T-cell (primary cell): ENCODE measurements at places on chromosomes 4 and X.

DNA sequence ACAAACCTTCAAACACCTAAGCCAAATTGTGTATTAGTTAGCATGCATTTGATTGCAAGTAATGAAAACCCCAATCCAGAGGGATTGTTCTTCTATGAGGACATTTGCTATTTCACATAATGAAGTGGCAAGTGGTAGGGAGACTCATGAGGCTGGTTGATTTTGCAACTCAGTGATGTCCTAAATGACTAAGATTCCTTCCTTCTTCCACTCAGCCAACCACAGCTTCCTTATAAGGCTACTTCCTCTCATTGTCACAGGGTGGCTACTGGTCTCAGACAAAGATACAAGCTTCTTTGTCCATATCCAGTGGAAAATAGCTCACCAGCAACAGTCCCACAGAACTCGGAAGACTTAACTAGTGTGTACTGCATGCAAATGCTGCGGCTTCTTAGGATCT is 5.3 kb upstream of the OTC start:
- DNase-seq, result no peak

DNA sequence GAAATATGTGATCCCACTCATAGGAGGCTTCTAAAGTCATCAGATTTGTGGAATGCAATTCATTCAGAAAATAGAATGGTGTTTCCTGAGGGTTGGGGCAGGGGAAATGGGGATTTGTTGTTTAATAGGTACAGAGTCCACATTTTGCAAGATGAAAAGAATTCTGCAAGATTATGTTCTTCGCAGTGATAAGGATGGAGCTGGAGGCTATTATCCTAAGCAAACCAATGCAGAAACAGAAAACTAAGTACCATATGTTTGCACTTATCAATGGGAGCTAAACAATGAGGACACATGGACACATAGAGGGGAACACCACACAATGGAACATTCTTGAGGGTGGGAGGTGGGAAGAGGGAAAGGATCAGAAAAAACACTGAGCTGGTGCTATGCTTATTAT is 144.3 kb upstream of the NLGN4X start:
- no peak for DNase-seq

DNA sequence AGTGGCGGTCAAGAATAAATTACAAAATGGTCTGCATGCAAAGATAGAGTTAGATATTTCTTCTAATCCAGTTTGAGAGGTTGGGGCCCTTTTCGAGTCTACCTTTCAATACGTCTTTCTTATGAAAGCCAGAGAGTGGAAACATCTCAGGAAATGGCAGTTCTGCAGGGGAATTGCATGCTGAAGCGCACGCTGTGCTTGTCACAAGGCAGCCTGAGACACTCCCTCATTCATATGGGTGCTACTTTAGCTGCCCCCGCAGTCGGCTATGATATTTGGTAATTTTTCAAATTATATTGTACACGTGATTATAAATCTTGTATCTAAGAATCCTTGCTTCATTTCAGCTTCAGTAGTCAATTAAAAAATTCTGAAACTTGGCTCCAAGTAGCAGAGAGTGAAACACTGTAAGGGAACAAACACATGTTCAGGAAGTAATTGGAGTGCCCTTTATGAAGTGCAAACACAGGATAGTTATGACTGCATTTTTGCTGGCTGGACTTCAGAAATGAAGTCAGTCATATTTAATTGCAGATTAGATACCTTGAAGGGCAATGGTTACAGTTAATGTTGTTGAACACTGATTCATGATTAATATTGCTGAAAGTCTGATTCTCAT is 145.5 kb upstream of the NAP1L5 start:
- DNase-seq, result no peak

DNA sequence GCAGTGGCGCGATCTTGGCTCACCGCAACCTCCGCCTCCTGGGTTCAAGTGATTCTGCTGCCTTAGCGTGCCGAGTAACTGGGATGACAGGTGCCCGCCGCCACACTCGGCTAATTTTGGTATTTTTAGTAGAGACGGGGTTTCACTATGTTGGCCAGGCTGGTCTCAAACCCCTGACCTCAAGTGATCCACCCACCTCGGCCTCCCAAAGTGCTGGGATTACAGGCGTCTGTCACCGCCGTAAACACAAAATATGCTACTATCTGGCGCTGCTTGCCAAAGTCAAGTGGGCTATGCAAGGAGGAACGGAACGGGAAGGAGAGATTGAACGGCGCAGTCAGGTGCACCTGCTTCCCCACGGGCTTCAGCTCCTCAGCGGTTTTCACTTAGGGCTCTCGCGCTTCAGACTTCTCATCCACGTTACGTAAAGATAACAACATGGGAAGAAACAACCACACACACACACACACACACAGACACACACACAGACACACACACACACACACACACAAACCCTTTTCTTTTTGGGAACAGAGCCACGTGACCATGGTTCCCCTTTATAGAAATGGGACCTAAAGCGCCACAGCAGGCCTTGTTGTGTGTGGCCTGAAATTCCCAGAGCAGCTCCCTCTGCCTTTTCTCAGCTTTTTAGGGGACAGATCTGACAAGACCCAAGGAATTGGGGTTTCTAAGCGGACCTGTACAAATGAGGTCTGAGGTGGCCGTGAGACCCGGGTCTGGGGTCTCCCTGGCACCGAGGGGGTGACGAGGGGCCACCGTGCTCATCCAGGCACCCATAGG is 1.5 kb downstream of the P2RY8 start:
- DNase-seq, result no peak

DNA sequence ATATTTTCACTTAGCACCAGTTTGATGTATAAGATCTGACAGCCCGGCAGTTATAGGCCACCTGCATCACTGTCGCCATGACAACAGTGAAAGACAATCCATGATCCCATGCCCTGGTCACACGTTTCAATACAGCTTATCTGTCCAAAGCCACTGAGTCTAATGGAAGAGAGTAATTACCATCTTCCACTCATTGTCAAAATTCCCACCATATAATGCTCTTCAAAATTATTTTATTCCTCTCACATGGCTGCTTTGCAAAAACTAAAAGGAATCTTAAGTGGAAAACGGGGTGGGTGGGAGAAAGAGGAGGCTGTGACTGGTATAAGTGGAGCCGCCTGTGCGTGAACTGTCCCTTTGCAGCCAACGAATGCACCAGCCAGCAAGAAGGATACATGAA is 44.2 kb downstream of the MAML3 start:
- DNase-seq, result no peak

- DNase-seq, result no peak
Observed at GRCh38 chrX:41796577-41796976, 72.6 kb downstream of the GPR82 start.

DNA sequence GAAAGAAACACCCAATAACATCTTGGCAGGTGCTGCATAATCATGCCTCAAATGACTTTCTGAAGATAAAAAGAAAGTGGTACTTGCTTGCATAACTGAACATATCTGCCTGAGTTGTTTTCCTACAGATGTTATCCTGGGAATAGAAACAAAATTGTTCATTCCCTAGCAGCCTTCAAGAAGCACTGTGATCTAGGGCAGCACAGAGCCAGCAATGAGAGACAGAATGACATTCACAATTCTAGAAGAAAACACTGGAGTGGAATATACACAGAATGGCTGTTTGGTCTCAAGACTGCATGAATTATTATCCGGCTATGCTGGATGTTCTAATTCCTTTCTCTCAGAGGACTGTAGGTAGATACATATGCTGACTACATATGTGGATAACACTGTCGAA is 790.9 kb downstream of the PDHA2 start:
- no peak for DNase-seq

DNA sequence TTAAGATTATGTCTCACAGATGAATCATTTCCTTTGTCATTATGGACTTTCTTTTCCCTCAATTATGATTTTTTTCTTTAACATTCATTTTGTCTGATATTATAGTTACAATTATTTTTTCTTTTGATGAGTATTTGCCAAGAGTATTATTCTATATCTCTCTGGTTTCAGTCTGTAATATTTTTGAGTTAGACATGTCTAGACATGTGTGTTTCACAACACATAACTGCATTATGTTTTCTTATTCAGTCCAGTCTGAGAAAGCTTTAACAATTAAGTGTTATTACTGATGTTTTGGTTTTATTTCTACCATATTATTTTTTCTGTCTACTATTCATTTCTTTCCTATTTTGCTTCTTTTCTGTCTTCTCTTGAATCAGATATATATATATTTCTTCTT is 108.3 kb upstream of the MID1IP1 start:
- no peak for DNase-seq

GRCh38 chr4:8644461-8644891 is 51.9 kb downstream of the CPZ start:
- DNase-seq, result no peak

GRCh38 chr4:159390648-159391047 is 287.8 kb downstream of the RAPGEF2 start:
- DNase-seq, result no peak

- no peak for DNase-seq
Observed at GRCh38 chr4:10747186-10747585, 62.6 kb upstream of the CLNK start.

- DNase-seq, result no peak
Observed at GRCh38 chrX:15043538-15043937, 170.3 kb downstream of the MOSPD2 start.

DNA sequence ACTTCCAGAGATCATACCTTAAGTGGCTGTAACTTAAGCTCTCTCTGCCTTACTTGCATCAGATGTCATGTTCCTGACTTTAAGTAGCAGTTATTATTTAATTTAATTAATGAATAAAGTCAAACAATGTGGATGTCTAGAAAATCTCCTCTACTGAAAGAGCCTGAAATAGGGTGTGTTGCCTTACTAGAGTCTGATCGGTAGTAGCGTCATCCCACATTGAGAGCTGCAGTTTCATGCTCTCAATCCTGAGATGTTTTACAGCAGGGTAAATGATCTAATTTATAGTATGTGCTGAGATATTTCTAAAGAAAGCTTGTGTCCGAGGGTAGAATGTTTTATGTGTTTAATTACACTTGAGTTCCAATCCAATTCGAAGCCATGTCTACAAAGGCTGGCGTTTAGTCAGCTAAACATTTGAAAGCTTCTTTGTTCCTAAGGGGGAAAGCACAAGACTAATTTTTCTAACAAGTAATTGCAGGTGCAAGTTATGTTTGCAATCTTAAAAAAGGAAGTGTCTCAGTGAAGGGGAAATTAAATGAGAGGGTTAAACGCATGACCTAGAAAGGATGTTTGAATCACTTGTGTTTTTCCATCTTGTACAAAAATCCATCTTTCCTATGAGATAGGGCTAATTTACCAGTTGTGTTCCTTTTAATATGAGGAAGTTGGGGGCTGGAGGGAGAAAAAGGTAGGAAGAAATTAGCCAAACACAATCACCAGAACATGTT is 391.0 kb upstream of the MAGEB2 start:
- no peak for DNase-seq

DNA sequence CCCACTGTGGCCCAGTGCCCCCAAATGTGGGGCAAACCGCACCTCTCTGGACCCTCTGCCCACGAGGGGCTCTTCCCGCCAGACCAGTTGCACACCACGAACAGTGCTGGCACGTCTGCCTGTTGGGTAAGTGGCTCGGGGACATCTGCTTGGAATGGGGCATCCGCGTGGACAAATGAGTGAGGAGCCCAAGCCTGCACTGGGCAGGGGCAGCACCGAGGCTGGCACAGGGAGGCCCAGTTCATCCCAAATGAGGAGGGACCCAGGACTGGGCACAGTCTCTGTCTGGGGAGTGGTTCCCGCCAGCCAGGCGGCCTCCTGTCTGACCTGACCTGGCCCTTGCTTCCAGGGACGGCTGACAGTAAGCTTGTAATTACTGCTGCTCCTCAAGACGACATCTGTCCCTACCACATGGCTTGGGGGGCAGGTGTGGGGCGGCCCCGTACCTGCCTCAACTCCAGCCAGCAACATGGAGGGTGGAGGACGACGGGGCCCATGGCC is 3.2 kb downstream of the SPON2 start:
- DNase-seq, result no peak

- DNase-seq, result no peak
Observed at GRCh38 chrX:20514358-20514757, 247.6 kb upstream of the RPS6KA3 start.

GRCh38 chr4:144627663-144628076 is 18.3 kb upstream of the HHIP start:
- no peak for DNase-seq

DNA sequence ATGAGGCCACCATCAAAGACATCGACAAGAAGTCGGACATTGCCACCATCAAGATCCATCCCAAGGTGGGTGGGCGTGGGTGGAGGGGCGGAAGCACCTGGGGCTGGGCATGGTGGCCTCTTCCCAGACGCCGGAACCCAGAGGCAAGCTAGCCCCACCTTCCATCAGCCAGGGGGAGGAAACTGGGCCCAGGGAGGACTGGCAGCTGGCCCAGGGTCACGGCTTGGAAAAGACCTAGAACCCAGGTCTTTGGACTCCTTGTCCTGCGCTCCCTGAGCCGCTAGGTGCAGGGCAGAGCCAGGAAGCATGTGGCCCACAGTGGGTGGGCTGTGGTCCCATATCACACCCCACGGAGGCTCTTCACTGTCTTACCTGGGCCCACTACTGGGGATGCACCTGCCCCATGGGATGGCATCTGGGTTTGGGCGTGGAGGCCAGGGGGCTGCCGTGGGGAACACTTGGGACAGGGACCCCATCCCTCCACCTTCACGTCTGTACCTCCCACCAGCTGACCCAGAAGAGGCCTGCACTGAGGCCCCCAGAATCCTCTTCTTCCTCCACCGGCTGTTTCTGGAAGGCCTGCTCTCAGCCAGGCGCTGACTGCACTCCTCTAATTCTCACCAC is 17.3 kb downstream of the HTRA3 start:
- no peak for DNase-seq

DNA sequence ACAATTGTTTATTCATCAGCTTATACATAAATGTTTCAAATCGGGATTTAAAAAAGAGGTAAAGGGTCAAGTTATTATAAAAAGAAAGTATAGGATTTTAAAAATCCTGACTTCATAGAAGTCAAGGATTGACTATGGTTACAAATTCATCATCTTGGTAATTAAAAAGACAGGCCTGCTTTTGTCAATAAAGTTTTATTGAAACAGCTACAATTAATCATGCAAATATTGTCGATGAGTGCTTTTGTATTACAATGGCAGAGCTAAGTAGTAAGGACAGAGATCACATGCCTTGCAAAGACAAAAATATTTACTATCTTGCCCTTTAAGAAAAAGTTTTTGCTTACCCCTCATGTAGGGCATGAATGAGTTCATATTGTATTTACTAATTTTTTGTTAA is 595.4 kb downstream of the IL15 start:
- DNase-seq, result no peak

DNA sequence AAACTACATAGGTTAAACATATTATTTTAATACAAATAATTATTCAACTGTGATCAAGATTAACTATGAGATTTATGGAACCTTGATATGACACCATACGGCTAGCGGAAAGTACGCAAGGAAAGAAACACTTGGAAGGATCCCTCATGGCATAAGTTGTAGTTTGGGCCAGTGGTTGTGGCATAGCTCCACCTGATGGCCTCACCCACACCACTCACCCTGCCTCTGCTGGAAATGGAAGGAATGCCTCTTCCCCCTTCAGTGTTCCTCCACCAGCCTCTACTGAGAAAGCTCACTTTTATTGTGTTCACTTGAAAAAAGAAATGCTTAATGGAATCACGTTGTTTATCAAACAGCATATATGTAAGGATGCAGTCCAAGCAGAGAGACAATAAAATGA is 86.4 kb downstream of the BMP15 start:
- no peak for DNase-seq
